Activated CD8-positive, alpha-beta memory T cell treated with anti-CD3 and anti-CD28 coated beads, Interleukin-2, amount 10 ng/mL, durations not matched to agents 7 days and 5 days (primary cell): ENCODE measurements at places on chromosomes 7 and 10.

DNA sequence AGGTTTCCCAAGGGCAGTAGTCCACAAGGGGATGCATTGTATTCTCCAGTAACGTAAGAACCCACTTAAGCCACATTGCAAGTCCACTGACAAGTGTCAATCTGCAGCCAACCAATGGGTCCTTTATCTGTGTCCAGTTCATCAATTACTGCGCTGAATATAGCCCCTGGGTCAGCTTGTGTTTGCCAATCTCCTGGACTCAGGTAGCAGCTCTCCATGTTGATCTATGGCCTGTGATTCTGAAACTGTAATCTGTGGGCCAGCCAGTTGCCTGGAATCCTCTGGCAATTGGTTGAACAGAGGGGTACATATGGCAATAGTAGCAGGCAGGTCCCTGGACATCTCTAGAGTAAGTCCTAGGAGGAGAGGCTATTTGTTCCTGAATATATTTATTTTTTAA lies 8.8 kb upstream of the TMEM248 start:
- no peak for DNase-seq

- DNase-seq: peak; percentile 73
These were observed 103.5 kb upstream of the PDLIM1 start for GRCh38 chr10:95394161-95394880.

DNA sequence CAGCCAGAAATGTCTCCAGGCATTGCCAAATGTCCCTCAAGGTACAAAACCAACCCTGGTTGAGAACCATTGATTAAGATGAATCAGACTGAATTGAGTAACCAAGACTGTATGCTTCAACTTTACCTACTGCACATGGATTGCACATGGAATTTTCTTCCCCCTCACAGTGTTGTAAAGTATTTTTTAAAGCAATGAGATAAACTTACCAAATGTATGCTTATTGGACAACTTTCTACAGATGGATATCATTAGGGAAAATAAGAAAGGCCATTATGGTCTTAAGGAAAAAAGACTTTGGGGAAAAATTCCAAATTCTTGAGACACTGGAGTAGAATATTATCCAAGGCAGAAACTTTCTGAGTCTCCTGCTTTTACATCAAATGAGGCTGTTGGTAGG lies 20.9 kb upstream of the MTPN start:
- no peak for DNase-seq

GRCh38 chr10:104680467-104681401 lies 39.6 kb downstream of the SORCS3 start:
- no peak for DNase-seq

DNA sequence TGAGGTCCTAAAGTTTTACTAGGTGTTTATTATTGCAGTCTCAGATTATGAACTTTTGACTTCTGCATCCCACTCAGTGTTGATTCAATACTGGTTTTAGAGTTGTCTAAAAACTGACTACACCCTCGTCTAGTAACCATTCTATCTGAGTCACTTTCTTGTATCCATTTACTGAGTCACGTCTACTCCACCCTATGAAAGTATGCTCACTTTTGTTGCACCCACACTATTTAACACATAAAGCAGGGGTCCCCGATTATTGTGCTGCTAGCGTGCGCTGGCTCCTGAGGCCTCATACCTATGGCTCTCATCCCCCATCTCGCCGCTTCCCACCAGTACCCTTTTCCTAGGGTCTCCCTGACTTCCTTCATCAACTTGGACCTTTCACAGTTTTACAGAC lies 2.0 kb downstream of the SAMD9 start:
- DNase-seq: no peak

DNA sequence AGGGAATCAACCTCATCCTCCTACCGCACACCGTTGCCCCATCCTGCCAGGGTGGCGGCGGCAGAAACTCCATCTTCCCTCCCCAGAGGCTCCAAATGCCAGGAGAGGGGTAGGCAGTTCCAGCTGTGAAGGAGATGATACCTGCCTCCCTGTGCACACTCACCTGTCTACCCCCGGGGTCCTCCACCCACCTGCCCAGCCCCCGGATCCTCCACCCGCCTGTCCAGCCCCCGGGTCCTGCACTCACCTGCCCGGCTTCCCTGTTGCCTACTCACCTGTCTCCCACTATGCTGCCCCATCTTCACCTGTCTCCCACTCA lies 13.4 kb upstream of the DNAAF5 start:
- no peak for DNase-seq

DNA sequence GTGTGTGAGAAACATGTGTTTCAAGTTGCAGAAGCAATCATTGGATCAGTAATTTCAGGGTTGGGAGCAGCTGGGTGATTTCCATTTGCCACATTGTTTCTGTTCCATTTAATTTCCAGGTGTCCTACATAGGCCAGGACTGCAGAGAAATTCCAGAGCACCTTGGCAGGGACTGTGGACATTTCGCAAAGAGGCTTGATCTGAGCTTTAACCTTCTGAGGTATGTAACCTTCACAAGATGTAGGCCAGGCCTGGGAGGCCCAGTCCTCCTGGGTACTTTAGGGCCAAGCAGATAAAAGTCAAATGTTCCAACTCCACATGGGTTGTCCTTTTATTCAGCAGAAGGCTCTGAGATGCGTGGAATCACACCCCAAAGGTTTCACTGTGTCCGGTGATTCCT lies 6.9 kb downstream of the LRMDA start:
- no peak for DNase-seq
